ENCODE measurements at places on chromosomes 12 and 14. TPM values are rescaled to one million over a fixed set of nuclear protein-coding genes. Genes with fewer than 3 reads are reported as not detected.

- DNase-seq = no peak
Measured at GRCh38 chr14:97306760-97307246, 509.6 kb downstream of the VRK1 start.

- no peak for DNase-seq
Measured at GRCh38 chr12:45730084-45730347, 510 bp downstream of the ARID2 start.

The PTPN6 gene
- 25.8 TPM for polyA plus RNA-seq

The TCL1A gene
- 1.4 TPM for polyA plus RNA-seq

The RPS6KA5 gene
- 8.7 TPM for polyA plus RNA-seq

All from left renal cortex interstitium (tissue), 4 donors.